Cardiac muscle cell (in vitro differentiated cells and primary cell): ENCODE measurements at places on chromosomes 7 and 10. TPM values are rescaled to one million over a fixed set of nuclear protein-coding genes. Genes with fewer than 3 reads are reported as not detected.

GRCh38 chr10:12535656-12536055 is 186.3 kb downstream of the CAMK1D start:
- no peak for DNase-seq

DNA sequence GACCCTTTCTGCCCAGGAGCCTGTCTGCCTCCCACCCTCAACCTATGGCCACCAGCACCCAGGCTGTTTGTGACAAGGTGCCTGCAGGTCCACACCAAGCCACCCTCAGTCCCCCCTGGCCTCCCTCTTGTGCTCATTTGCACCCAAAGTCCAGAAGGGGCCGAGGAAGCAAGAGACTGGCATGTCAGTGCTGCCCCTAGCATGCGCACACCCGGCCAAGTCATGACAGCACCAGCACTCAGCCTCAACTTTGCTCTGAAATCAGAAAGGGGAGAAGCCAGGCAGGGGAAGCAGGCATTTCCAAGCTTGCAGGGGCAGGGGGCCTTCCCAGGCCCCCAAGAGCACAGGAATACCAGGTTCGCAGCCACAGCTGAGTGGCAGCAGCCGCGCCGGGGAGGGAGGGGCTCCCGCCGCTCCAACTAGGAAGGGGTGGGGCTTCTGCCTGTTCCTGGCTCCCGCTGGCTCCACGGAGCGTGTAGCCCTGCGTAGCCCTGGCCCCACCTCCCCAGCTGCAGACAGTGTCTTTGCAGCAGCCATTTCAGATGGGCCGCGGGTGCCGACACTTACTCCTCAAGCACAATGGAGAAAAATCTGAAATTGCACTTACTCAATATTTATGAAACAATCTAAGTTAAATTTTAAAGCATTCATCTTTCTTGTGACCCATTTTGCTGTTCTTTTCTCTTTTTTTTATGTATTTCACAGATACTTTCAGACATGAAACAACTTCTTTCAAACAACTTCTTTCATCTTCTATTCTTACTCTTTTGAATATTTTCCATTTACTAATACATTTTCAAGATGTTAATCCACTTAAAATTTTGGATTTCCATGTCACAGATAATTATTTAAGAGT is 54.9 kb upstream of the ABCB5 start:
- DNase-seq: no peak

DNA sequence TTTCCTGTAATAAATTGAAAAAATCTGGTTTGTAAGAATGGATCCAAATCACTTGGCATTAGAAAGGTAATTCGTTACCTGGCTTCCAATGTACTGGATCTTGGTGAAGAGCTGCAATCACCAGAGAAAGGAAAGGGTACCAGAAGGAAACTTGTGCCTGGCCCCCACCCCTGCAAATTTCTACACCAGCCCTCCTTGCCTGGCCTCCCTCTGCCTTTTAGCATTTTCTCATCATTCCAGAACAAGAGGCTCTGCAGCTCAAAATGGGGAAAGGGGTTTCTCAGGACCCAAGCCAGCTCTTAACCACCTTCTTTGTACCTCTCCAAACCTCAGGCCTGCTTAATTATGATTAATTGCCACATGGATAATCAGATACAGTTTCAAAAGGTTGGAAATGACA is 612.8 kb upstream of the MGMT start:
- DNase-seq: no peak

DNA sequence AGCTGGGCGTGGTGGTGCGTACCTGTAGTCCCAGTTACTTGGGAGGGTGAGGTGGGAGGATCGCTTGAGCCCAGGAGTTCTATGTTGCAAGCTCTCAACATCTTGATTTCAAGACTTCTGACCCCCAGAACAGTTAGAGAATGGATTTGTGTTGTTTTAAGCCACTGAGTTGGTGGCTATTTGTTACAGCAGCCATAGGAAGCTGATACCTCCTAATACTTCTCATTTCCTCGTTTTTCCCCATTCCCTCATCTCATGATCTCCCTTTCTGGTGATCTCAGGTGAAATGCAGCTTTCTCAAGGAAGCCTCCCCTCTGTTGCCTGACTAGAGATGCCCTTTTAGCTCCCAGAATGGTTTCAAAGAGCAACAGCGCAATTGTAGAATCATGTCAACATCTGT is 378.8 kb downstream of the TYW1 start:
- no peak for DNase-seq

DNA sequence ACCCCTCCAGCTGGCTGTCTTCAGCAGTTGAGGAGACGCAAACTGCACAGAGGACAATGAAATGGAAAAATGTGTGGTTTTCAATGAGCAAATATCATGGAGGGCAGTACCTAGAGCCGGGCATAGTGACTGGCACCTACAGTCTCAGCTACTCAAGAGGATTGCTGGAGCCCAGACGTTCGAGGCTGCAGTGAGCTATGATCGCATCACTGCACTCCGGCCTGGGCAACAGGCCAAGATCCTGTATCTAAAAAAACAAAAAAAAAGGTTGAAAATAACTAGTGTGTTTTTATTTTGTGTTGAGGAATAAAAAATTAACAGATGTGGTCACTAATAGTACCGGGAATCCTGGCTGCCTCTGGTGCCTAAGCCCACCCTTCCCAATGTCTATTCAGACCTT is 345.5 kb downstream of the GALNT17 start:
- no peak for DNase-seq

DNA sequence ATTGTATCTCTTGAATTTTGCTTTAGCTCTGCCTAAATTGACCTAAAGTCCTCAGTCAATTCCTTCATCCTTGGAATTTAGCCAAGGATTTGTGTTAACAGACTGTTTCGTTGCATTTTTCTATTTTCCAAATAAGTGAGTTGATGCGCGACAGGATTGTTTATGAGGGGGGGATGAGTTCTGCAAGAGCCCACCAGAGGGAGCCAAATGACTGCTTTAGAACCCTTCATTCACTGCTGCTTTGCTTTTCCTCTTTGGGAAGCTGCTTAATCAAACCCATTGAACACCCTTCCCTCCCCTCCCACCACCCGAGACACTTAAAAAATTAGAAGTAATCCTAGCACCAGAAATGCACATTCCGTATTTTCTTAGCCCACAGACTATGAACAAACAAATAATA is 33.7 kb upstream of the PTF1A start:
- DNase-seq: peak; percentile 76

DNA sequence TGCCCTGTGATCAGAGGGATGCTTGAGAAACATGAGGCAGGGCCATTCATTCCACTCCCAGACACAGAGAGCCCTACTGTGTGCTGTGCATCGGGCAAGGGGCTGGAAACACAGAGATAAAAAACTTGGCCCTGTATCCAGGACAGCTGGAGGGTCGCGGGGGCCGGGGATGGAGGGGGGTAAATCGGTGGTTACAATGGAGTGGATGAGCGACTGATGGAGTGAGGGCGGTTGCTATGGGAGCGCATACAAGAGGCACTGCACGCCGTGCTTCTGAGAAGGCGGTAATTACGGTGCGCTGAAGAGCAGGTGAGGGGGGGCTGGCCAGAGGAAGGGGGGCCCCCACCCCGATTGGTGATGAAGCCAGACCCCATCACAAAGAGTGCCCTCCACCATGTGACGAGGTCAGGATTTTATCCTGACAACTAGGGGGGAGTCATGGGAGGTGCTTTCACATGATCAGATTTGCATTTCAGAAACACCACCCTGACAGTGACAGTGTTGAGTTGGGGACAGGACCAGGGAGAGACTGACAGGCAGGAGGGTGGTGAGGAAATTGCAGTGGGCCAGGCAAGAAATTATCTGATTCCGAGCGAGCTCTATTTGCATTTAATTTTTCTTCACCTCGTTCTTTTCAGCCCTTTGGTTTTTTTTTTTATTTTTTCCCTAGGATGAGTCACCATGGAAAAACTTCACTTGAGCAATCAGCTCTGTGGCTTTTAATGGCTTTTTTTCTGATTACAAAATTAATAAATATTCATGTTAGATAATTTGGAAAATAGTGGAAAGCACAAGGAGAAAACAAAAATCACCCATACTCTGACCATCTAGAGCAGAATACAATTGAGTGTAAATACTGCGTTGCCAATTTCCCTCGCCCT is 7.8 kb downstream of the CPA5 start:
- no peak for DNase-seq

GRCh38 chr10:95459446-95460045 is 101.6 kb downstream of the SORBS1 start:
- DNase-seq: no peak

GRCh38 chr10:7622969-7623368 is 43.8 kb downstream of the ITIH5 start:
- DNase-seq: peak; percentile 56

Gene KIAA1549
- 7.5 and 8.8 TPM in 2 replicates for polyA plus RNA-seq

DNA sequence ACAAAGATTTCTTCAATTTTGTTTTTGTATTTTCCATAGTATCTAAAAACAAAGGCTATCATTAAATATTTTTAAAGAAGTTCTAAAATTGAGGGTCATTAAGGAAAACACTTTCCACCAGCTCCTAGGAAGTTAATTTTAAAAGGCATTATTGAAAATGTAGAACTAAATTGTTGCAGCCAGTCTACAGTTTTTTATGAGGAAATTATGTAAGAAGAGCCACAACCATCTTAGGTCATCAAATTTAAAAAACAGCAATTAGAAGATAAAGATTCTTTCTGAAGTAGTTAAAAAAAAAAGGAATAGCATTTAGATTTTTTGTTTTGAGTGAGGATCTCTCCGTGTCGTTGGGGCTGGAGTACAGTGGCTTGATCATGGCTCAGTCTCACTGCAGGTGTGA is 161.7 kb downstream of the NRBF2 start:
- no peak for DNase-seq

DNA sequence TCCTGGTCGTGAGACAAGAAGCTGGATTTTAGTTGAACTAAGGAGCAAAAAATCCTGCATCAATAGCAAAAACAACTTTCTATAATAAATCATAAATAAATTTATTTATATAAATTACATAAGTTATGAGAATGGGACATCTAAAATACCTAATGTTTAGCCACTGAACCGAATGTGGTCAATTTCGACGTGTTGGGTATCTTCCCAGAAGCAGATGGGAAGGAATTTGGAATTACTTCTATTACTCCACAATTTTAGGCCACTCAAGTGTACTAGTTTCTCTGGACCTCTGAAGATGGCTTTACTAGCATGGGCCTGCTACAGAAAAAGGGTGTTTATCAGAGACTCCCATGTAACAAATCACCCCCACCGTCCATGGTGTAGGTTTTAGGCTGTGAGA is 172.0 kb downstream of the PRPF18 start:
- no peak for DNase-seq

DNA sequence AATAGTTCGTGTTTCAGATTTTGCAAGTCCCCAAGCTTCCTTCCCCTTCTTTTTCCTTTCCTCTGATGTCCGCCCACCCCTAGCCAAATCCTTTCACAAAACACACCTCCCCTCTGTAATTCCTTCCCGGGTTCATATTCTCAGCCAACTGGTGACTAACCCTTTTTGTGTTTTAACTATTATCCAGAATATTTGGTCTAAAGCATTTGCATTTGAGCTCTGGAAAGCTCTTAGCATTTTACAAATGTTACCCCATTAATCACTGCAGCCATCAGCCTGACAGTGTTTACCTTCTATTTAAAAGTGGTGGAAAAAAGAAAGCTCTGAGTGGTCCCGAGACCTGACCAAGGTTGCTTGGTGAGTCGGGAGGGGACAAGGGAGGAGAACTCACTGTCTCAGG is 139.0 kb downstream of the CREB5 start:
- DNase-seq: no peak

DNA sequence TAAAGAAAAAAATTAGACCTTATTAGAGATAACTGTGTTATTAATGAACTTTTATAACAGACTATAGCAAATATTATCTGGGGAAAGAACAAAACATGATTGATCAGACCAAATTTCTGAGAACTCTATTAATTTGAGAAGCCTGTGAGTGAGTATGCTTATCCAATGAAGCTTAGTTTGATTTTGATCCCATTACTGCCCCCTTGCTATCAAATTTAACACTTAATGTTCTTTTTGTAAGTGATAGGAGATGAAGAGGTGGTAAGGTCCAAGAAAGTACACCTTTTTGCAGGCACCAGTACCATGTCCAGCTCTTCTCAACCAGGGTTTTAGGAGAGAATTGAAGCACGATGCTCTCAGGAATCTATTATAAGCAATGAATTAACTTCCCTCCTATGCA is 49.9 kb downstream of the ZNF365 start:
- DNase-seq: no peak

- DNase-seq: peak; percentile 86
Measured at GRCh38 chr7:99579956-99580777, 17.9 kb upstream of the TMEM225B start.

- no peak for DNase-seq
Measured at GRCh38 chr10:20976891-20977290, 79.8 kb upstream of the NEBL start.

- DNase-seq: no peak
Measured at GRCh38 chr10:5364890-5365338, at the start of gene UCN3. Gene UCN3, plus strand, starts transcription at chr10:5364966. Its CDS starts 8,755 bp downstream, at chr10:5373721.

DNA sequence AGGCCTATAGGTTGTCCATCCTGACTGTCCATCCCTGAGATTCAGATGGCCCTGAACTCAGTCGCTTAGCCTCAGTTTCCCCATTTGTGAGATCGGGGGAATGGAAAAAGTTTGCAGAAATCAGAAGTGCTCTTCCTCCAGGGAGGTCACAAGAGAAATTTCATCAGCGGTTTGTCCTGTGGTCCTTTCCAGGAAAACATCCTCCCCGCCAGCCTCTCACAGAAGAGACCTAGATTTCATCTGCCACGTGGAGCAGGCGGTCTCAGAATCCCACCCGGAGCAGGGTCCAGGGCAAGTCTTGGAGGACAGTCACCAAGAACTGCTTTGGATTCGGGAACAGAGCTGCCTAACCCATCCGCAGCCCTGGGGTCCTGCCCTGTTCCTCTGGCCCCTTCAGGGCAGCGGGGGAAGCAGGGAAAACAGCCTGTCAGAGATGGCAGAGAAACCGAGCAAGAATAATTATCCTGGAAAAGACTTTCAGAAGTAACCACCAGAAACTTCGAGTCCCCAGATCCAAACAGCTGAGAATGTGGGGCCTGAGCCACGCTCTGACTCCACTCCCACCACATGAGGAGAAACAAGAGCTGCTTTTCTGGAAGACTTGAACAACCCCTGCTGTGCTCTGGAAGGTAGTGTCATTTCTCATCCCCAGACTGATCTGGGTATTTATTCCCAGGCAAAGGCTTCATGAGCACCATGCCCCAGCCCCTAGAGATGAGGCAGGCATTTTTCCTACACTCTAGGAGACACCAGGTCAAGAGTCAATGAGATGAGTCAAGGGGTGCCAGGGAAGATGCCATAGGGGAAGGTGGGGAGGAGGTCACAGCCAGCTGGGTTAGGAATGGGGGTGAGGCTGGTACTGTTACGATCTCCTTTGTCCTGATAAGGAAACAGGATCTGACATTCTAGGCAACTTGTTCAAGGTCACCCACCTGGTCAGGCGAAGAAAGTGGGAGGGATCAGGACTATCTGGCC is 1.1 kb upstream of the TNS3 start:
- no peak for DNase-seq

DNA sequence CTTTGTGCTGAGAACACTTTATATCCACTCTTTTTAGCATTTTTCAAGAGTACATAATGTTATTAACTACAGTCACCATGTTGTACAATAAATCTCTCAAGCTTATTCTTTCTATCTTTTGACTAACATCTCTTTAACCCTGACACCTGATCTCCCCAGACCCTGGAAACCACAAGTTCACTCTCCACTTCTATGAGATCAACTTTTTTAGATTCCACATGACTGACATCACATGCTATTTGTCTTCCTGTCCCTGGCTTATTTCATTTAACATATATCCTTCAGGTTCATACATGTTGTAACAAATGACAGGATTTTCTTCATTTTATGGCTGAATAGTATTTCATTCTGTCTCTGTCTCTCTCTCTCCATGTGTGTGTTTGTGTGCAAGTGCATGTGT is 15.5 kb downstream of the SLC13A1 start:
- no peak for DNase-seq
